Hepatic stellate cell (primary cell): ENCODE measurements at places on chromosomes 5 and 9.
A peak's percentile ranks its signal among the peaks of the same experiment; 100 is the strongest.

DNA sequence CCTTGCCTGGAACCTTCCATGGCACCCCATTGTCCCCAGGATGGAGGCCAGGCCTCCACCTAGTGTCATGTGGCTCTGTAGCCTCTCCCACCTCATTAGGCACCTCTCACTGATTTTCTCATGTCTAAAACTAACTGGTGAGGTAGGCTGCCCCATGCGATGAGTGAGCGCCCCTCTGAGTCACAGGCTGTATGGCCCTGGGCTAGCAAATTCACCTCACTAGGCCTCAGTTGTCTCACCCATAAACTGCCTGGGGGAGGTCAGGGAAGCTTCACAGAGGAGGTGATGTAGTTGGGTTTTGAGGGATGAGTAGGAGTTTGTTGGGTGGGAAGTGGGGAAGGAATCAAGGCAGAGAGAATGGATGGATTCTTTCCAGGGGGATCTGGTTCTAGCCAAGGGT lies 8.8 kb downstream of the RXRA start:
- no peak for DNase-seq

DNA sequence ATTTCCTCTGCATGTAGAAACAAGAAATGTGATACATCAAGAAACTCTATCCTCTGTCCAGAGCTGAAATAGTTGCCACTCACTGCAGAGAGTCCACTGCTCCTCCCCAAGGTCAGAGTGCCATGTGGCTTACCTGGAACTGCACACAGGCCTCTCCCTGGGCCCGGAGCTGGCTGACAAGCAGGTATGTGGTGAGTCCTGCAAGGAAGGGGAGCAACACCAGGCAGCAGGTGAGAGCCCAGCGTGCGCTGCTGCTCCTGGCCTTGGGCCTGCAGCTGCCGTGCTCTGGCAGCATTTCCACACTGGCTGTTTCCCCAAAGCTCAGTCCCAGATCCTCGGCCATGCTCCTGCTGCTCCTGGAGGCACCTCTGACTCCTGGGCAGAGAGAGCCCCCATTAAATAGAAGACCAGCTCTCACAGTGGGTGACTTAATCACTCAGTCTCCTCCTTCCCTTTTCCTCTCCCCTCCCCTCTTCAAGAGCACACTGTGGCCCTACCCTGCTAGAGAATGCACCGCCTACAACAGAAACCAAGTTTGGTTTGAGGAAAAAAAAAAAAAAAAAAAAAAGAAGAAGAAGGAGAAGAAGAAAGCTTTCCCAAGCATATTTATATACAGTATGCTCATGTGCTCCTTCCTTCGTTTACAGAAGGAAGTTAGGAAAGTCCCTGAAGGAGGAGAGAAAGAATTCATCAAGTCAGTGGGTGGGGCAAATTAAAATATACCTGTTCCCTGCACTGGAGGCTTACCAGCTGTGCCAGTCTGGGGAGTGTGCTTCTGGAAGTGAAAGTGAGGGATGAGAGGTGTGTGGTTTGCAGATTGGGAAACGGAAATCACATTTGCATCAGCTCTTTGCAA lies at the start of gene TNFSF15:
Gene TNFSF15, minus strand, starts transcription at position 370 of the 856 bp plus-strand sequence. Its CDS starts 27 bp downstream, at position 343.
- DNase-seq, result peak; percentile 7

DNA sequence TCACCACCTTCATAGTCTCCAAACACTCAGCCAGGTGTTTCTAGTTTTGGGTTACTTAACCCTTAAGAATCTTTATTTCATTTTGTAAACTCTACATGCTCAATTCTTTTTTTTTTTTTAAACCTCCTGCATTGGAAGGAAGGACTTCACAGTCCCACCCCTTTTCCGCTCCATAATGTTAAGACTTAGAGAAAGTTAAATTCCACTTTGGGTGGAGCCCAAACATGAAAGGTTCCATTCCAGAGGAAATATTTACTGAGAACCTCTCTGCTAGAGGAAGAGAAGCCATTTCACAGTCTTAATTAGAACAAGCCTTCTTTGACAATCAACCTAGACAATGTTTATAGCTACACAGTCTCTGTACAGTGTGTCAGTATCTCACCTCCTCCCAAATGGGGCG lies 312.3 kb downstream of the MLLT3 start:
- DNase-seq, result no peak

GRCh38 chr5:126267438-126267837 lies 155.8 kb upstream of the GRAMD2B start:
- DNase-seq, result no peak

- DNase-seq, result no peak
Observed at GRCh38 chr9:15352306-15352705, 45.3 kb upstream of the TTC39B start.

DNA sequence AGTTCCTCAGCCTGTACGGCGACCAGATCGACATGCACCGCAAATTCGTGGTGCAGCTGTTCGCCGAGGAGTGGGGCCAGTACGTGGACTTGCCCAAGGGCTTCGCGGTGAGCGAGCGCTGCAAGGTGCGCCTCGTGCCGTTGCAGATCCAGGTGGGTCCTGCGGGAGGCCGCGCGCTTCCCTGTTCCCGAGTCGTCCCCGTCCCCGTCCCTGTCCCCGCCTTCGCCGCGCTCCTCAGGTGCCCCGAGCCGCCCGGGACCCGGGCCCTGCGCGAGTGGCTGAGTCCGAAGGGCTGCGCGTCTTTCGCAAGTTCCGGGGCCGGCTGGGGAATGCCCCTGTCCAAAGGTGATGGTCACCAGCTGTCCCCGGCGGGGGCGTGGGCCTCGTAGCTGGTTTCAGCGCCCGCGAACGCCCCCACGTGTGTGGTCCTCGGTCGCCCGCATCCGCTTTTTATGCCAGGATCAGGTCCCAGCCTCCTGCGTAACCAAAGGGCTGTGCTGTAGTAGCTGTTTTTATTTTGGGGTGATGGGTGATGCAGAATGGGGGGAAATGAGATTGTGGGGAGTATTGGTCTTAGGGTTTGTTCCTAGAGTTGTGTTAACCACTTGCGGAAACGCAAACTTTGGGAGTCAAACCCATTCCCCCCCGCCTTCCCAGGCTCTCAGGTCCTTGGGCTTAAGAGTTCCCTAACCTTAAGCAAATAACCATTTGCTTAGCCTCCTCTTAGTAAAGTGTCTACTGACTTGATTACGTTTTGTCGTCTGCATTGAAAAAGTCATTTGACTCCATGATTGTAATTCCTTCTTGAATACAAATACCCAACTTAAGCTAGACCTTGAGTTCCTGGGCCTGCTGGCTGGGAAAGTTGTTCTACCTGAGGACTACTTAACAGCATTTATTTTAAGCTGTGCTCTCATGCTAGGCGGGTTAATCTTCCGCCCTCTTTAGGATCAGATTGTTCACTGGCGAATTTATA lies 663 bp downstream of the ISOC1 start:
- peak; percentile 33 for DNase-seq

DNA sequence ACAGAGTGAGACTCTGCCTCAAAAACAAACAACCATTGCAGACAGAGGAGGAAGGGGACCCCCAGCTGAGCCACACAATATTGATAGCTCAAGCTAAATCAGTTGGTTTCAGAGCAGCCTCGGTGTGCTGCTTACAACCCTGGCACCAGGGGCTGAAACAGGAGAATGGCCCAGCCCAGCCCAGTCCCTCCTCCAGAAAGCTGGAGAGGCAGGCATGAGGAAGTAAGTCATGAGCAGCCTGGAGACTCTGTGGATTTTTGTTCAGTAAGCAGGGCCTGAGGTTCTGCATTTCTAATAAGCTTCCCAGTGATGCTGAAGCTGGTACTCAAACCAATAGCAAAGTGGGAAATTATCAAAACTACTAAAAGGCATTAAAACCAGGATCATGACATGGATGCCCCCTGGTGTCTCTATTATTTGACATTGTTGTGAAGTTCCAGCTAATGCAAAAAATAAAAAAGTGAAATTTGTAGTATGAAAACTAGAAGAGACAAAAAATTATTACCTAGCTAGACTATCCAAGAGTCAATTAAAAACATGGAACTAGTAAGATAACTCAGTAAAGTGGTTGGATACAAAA lies 14.2 kb downstream of the PRRT1B start:
- DNase-seq, result no peak

GRCh38 chr9:91948597-91949391 lies 1.2 kb downstream of the ROR2 start:
- peak; percentile 38 for DNase-seq

DNA sequence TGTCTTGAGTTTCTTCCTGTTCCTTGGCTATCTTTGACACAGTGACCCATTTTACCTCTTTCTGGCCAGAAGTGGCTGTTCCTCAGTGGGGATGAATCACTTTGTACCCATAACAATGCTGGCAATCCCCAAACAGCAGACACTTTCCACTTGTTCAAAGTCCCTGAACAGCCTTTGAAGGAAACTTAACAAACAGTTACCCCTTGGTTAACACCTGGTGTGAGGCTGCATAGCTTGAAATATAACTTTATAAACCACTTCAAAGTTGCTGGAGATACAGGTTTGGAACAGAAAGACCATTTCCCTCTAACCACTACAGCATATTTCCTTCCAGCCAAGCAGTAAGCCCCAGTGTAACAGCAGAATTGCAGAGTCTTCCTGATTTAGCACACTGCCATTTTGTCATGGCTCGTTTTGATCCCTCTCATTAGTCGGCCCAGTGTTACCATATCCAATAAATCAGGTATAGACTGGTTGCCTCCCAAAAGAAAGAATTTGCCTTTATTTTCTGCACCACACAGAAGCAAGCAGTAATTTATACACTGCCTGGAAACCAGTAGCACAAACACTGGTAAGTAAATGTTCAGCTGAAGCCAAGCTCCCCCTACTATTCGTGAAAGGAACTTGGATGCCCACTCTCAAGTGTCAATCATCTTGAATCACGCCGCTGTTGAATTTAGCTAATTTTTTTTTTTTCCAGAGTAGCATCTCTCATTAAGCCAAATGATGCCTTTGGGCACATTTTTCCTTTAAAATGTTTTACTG lies 225.9 kb downstream of the PIK3R1 start:
- no peak for DNase-seq

DNA sequence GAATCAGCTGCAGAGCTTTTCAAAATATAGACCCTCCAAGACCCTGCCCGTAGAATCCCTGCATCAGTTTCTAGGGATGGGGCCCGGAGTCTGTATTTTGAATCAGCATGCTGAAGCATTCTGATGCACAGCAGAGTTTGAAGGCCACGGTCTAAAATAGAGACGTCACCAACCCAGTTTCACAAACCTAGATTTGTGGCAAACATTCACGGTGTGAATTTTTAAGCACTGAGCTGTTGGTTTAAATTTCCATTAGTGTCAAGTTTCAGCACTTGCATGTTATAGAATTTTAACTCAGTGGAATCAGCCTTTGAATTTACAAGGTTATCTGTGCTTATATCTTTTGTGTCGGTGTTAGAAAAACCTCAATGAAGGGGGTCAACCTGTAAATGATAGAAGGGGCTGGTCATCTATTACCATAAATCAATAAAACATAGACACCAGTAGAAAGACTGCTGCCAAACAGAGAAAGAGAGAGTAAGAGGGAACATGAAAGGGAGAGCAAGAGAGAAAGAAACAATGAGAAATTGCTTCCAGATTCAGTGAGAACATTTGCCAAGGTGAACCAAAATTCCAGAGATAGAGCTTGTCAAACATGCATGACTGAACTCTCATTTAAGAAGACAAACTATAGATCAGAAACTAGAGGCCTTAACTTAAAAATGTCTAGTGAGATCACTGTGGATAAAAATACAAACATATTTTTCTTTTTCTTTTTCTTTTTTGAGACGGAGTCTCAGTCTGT lies 414.9 kb downstream of the ZSWIM6 start:
- DNase-seq, result no peak

- DNase-seq, result no peak
Observed at GRCh38 chr5:53913941-53914340, 353.5 kb downstream of the NDUFS4 start.

GRCh38 chr5:80985600-80986228 lies 25.6 kb downstream of the RASGRF2 start:
- no peak for DNase-seq

DNA sequence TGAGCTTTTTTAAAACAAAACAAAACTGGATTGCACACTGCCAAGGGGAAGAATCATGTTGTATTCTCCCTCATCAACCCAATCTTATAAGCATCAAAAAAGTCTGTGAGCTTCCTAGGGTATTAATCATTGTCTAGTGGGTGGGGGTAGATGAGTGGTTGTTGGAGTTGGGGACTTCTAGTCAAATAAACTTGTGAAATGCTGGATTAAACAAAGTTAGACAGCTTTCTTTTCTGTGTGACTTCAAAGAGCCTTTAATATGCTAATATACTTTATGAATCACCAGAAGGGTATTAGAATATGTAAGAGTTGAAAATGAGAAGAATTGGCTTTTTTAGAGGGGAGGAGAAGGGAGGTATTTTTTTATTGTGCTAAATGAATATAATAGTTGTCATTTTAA lies 87.7 kb downstream of the GALNT10 start:
- DNase-seq, result no peak

GRCh38 chr5:171627936-171628632 lies 157.5 kb upstream of the SMIM23 start:
- DNase-seq, result no peak

- no peak for DNase-seq
Observed at GRCh38 chr5:66337626-66338226, 193.6 kb downstream of the SREK1 start.

DNA sequence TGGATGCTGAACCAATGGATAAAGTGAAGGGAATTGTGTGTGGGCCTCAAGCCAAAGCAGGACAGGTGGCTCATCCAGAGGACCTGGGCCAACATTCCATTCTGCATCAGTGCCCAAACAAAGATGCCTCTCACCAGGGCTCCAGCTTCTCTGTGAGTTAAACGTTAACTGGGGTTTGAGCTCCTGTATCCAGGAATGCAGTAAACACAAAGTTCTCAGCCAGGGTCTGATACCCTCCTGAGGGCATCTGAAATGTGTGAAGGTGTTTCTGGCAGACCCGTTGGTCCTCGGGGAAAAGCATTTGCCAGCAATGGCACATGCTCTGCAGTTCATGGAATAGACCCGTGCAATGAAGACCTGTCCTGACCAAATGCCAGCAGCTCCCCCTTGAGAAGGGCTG lies 33.9 kb upstream of the AOPEP start:
- DNase-seq, result no peak

DNA sequence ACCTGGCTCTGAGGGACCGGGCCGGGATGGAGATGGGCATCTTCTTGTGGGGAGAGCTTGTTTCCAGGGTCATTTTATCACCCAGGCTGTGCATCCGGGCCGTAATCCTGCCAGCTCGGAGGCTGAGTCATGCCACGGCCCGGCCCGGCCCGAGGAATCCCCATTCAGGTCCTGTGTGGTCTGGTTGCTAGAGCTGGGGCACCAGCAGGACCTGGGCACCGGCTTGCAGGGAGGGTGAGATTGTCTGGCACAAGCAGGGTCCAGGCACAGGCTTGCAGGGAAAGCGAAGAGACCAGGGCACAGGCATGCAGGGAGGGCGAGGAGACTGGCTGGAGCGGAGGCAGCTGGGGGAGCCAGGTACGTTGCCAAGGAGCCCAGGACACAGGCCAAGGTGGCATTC lies 106.8 kb downstream of the RXRA start:
- peak; percentile 59 for DNase-seq

- no peak for DNase-seq
Observed at GRCh38 chr5:113660706-113661250, 147.3 kb downstream of the YTHDC2 start.

DNA sequence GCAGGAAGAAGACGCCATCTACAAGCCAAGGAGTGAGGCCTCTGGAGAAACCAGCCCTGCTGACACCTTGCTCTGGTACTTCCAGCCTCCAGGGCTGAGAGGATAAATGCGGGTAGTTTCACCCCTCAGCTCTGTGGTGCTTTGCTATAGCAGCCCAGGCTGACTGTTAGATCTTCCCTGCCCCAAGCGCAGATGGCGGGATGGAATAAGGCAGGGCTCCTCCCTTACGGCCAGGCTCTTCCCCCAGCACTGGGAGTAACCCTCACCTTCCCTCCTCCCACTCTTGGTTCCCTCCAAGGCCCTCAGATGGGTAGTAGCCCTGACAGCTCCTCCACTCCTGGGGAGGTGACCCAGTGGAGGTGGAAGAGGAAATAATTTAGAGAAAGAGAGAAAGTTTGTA lies 285.1 kb downstream of the GADD45G start:
- DNase-seq, result no peak
